ENCODE measurements at places on chromosomes 3 and 15. TPM values are rescaled to one million over a fixed set of nuclear protein-coding genes. Genes with fewer than 3 reads are reported as not detected.
A peak's percentile ranks its signal among the peaks of the same experiment; 100 is the strongest.

- H3K36me3 ChIP-seq = no peaks in the 10 kb centered on the region
- no peak overlapping the region for H3K27ac ChIP-seq
- no peak for DNase-seq
These were observed 805.4 kb upstream of the ALCAM start for GRCh38 chr3:104561324-104561723.

GRCh38 chr3:138933981-138934691 is 12.8 kb downstream of the FOXL2 start:
- no peak overlapping the region for H3K4me3 ChIP-seq
- no peak overlapping the region for H3K27ac ChIP-seq
- H3K4me1 ChIP-seq = peaks cover 28% of the 10 kb centered on the region
- peaks cover 69% of the 10 kb centered on the region for H3K27me3 ChIP-seq
- no peak for DNase-seq
- H3K36me3 ChIP-seq = no peaks in the 10 kb centered on the region

- H3K4me3 ChIP-seq = no peak overlapping the region
- no peak for DNase-seq
- no peaks in the 10 kb centered on the region for H3K4me1 ChIP-seq
- peaks cover 2% of the 10 kb centered on the region for H3K36me3 ChIP-seq
These were observed 401.5 kb upstream of the PROK2 start for GRCh38 chr3:72186400-72186855.

- H3K4me3 ChIP-seq = no peak overlapping the region
- DNase-seq = no peak
- H3K27me3 ChIP-seq = peaks cover 20% of the 10 kb centered on the region
- peaks cover 2% of the 10 kb centered on the region for H3K36me3 ChIP-seq
- H3K27ac ChIP-seq = no peak overlapping the region
- no peaks in the 10 kb centered on the region for H3K4me1 ChIP-seq
These were observed 37.2 kb downstream of the AMOTL2 start for GRCh38 chr3:134337071-134337482.

- H3K27me3 ChIP-seq = peaks cover 26% of the 10 kb centered on the region
- H3K4me3 ChIP-seq = no peak overlapping the region
- no peak for DNase-seq
- peaks cover 4% of the 10 kb centered on the region for H3K4me1 ChIP-seq
- H3K36me3 ChIP-seq = peaks cover 6% of the 10 kb centered on the region
These were observed 25.0 kb upstream of the MGLL start for GRCh38 chr3:127847236-127847720.

DNA sequence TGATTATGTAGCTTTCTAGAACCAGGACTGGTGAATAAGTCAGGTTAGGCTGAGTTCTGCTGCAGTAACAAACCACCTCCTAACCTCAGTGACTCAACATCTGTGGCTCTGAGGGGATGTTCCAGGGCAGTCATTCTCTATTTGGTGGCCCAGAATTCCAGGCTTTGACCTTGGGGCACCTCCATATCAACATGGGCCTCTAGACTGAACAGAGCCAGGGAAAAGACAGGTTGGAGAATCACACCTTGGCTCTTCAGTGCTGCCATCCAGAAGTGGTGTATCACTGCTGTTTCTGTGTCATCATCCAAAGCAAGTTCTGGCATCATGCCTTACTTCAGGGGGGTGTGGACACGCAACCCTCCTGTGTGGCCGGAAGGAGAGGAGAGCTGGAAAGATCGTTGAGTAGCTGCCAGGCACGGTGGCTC is 15.3 kb downstream of the ZBTB47 start:
- no peaks in the 10 kb centered on the region for H3K4me1 ChIP-seq
- no peaks in the 10 kb centered on the region for H3K36me3 ChIP-seq
- no peak overlapping the region for H3K27ac ChIP-seq
- DNase-seq = no peak
- peaks cover 4% of the 10 kb centered on the region for H3K27me3 ChIP-seq

GRCh38 chr3:48023377-48023776 is 7.2 kb upstream of the MAP4 start:
- DNase-seq = no peak
- no peak overlapping the region for H3K27ac ChIP-seq
- H3K4me1 ChIP-seq = peaks cover 28% of the 10 kb centered on the region
- H3K27me3 ChIP-seq = no peaks in the 10 kb centered on the region
- no peaks in the 10 kb centered on the region for H3K36me3 ChIP-seq
- H3K4me3 ChIP-seq = no peak overlapping the region

DNA sequence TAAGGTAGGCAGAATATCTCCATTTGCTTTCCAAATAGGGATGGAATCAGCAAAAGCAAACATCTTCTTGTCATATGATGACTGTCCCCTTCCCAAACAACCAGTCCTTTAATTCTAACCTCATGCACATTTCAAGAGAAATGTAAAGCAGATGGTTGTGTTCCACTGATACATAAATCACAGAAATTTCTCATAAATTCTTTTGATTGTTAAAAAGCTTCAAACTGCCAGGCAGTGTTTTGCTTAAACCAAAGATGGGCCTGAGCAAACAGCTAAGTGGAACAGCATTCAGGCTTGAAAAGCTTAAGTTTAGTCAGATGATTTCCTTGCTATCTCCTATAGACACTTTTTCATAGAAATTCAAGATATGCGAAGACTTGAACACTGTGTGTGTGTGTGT is 74.3 kb upstream of the SOX2 start:
- no peak overlapping the region for H3K27ac ChIP-seq
- no peak overlapping the region for H3K4me3 ChIP-seq
- no peaks in the 10 kb centered on the region for H3K27me3 ChIP-seq
- H3K36me3 ChIP-seq = no peaks in the 10 kb centered on the region
- no peaks in the 10 kb centered on the region for H3K4me1 ChIP-seq
- no peak for DNase-seq

- H3K4me1 ChIP-seq = peaks cover 13% of the 10 kb centered on the region
- no peaks in the 10 kb centered on the region for H3K36me3 ChIP-seq
- no peak overlapping the region for H3K27ac ChIP-seq
- H3K27me3 ChIP-seq = no peaks in the 10 kb centered on the region
These were observed 36.1 kb downstream of the TRAK1 start for GRCh38 chr3:42127226-42127625.

GRCh38 chr3:24522146-24522579 is 27.5 kb upstream of the THRB start:
- H3K36me3 ChIP-seq = peaks cover 4% of the 10 kb centered on the region
- no peak for DNase-seq
- H3K27me3 ChIP-seq = peaks cover 54% of the 10 kb centered on the region
- no peaks in the 10 kb centered on the region for H3K4me1 ChIP-seq

- no peaks in the 10 kb centered on the region for H3K36me3 ChIP-seq
- no peak for DNase-seq
- H3K4me3 ChIP-seq = no peak overlapping the region
- H3K27ac ChIP-seq = no peak overlapping the region
- H3K27me3 ChIP-seq = no peaks in the 10 kb centered on the region
These were observed 109.7 kb upstream of the FAM3D start for GRCh38 chr3:58776231-58776630.

DNA sequence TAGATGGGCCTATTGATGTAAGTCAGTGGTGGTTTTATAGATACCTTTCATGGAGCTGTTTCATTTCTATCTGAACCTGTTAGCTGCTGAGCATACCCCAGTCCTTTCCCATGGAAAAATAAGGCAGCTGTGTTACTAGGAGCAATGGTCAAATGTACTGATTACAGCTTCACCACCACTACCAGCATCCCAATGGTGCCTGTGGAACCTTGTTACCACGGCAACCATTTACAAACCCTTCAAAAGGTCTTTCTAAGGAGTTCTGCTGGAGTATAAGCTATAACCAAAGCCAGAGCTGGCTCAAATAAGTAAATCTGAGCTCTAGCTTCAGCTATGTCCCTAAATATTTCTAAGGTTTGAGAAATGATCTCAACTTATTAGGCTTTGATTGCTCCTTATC is 133.4 kb upstream of the ACP3 start:
- H3K4me3 ChIP-seq = no peak overlapping the region
- no peak for DNase-seq
- H3K27ac ChIP-seq = no peak overlapping the region
- H3K36me3 ChIP-seq = no peaks in the 10 kb centered on the region

DNA sequence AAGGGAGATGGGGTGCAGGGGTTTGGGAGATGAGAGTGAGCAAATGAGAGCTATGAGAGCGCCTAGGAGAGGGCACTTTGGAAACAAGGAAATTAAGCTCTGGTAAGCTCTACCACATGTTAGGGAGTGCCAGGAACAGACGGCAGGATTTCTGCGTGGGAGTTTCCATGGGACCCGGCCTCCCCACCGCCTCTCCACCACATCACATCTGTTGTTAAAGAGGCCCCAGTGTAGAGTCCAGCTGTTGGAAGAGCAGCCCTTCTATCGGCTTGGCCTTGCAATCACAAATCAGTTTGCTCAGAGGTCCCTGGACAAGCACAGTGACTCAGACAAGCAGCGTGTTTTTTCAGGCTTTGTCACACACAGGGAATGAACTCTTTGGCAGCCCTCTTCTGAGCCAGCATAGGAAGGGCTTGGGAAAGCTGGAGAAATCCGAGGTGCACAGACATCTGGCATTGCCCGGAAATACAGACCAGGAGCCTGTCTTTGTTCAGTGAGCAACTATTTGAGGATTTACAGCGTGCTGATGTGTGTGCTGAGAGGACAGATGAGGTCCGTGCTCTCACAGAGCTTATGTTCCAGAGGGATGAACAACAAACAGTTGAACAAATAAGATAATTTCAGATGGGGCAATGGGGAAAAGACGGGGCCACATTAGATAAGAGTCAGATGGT is 370.6 kb upstream of the PROK2 start:
- no peak for DNase-seq
- peaks cover 23% of the 10 kb centered on the region for H3K27me3 ChIP-seq
- no peak overlapping the region for H3K27ac ChIP-seq
- H3K4me3 ChIP-seq = no peak overlapping the region

- peak overlapping the region; percentile 89 for H3K4me3 ChIP-seq
- peaks cover 3% of the 10 kb centered on the region for H3K36me3 ChIP-seq
- H3K4me1 ChIP-seq = peaks cover 20% of the 10 kb centered on the region
- H3K27ac ChIP-seq = peak overlapping the region; percentile 91
These were observed 595 bp downstream of the PDCD7 start for GRCh38 chr15:65132878-65133547.

DNA sequence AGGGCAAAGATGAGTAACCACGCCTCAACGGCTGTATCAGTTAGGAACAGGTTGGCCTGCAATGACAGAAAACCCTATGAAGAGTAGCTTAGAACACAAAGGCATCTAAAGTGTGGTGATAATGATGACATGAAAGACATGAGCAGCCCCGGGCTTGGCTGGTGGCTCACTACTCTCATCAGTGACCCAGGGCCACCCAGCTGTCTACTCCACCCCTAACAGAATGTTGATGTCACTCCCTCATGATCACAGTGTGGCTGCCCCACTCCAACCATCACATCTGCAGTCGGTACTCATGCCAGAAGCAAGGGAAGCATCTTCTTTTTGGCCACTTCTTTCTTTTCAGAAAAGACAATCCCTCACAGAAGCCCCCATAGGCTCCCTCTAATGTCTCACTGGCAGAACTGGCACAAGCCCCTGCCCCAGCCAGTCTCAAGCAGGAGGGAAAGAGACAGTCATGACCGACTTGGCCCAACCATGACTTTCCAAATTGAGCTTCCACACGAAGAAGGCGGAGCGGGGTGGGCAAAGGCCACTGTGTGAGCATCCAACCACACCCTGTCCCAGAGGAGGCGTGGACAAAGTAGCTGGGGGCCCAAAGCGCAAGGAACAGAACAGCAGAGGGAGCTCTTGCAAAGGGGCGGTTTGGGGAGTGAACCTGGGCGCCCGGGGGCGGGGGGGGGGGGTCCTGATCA is 72.0 kb upstream of the IQSEC1 start:
- H3K27ac ChIP-seq = no peak overlapping the region
- no peak overlapping the region for H3K4me3 ChIP-seq
- H3K4me1 ChIP-seq = peaks cover 9% of the 10 kb centered on the region
- H3K27me3 ChIP-seq = peaks cover 14% of the 10 kb centered on the region
- peaks cover 6% of the 10 kb centered on the region for H3K36me3 ChIP-seq
- DNase-seq = no peak

GRCh38 chr3:124351430-124352148 is 359.7 kb upstream of the ROPN1 start:
- H3K4me3 ChIP-seq = no peak overlapping the region
- H3K27ac ChIP-seq = no peak overlapping the region
- no peaks in the 10 kb centered on the region for H3K36me3 ChIP-seq
- H3K4me1 ChIP-seq = peaks cover 1% of the 10 kb centered on the region

Gene GCHFR
- 20.5 TPM for total RNA-seq

Gene CELF6
- total RNA-seq = 1.4 TPM

Gene NCBP2
- 51.7 TPM for total RNA-seq

Gene VIPR1
- total RNA-seq = 72.9 TPM

Gene KNG1
- total RNA-seq = not detected

Gene LTF
- not detected for total RNA-seq

All from T-helper 17 cell (primary cell).